GM23248 (cell line): ENCODE measurements at places on chromosomes 2 and 18. TPM values are rescaled to one million over a fixed set of nuclear protein-coding genes. Genes with fewer than 3 reads are reported as not detected.
A peak's percentile ranks its signal among the peaks of the same experiment; 100 is the strongest.

NEU2 gene
- not detected in 2 replicates for total RNA-seq

GRCh38 chr18:13265911-13266217, 47.3 kb downstream of the LDLRAD4 start:
- H3K36me3 ChIP-seq = no peaks in the 10 kb centered on the region
- H3K27ac ChIP-seq = no peak overlapping the region
- 0 out of 2 replicates have a peak, but pooled peaks cover 4% of the 10 kb centered on the region for H3K4me1 ChIP-seq
- H3K27me3 ChIP-seq = peaks cover 59% of the 10 kb centered on the region
- no peak overlapping the region for H3K4me3 ChIP-seq

DNA sequence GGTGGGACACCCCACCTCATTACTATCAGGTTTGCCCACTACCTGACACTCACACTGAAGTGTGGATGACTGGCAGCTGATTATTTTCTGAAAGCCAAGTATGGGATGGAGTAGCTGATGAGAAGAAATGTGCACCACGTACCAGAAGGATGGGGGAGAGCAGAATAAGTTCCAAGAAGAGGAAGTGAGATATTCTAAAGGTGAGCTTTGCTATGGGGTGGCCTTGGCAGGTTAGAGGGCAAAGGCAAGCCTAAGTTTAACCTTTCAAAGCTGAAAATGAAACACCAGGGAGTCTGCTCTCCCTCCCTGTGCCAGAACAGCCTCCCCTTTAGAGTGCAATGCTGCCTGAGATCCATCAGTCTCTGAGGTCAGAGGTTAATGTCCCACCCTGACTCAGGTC, 196.1 kb upstream of the OSR1 start:
- no peaks in the 10 kb centered on the region for H3K4me1 ChIP-seq
- H3K4me3 ChIP-seq = no peak overlapping the region
- no peaks in the 10 kb centered on the region for H3K36me3 ChIP-seq

HDHD2 gene
- 11.6 and 14.2 TPM in 2 replicates for total RNA-seq

SCYGR5 gene
- total RNA-seq = not detected in 2 replicates

- H3K4me3 ChIP-seq = no peak overlapping the region
- no peaks in the 10 kb centered on the region for H3K4me1 ChIP-seq
- no peak for DNase-seq
- no peaks in the 10 kb centered on the region for H3K36me3 ChIP-seq
- H3K27ac ChIP-seq = no peak overlapping the region
- H3K27me3 ChIP-seq = no peaks in the 10 kb centered on the region
Measured at GRCh38 chr2:16588565-16588964, 77.1 kb downstream of the CYRIA start.

PRSS56 gene
- not detected in 2 replicates for total RNA-seq

- peak overlapping the region; percentile 46 for H3K27ac ChIP-seq
- no peaks in the 10 kb centered on the region for H3K27me3 ChIP-seq
- DNase-seq = peak; percentile 58
- peaks cover 30% of the 10 kb centered on the region for H3K4me1 ChIP-seq
- H3K36me3 ChIP-seq = no peaks in the 10 kb centered on the region
- no peak overlapping the region for H3K4me3 ChIP-seq
Measured at GRCh38 chr2:27792759-27793158, 21.2 kb downstream of the MRPL33 start.

GRCh38 chr2:100796499-100797100, 23.3 kb upstream of the NPAS2 start:
- no peaks in the 10 kb centered on the region for H3K36me3 ChIP-seq
- no peak overlapping the region for H3K27ac ChIP-seq
- H3K4me1 ChIP-seq = no peaks in the 10 kb centered on the region
- no peak overlapping the region for H3K4me3 ChIP-seq

GAD1 gene
- 0.13 and 2.6 TPM in 2 replicates for total RNA-seq

- no peaks in the 10 kb centered on the region for H3K27me3 ChIP-seq
- H3K4me3 ChIP-seq = no peak overlapping the region
- no peak overlapping the region for H3K27ac ChIP-seq
- DNase-seq = peak; percentile 62
Measured at GRCh38 chr2:54206596-54206995, 49.4 kb downstream of the TSPYL6 start.

DNA sequence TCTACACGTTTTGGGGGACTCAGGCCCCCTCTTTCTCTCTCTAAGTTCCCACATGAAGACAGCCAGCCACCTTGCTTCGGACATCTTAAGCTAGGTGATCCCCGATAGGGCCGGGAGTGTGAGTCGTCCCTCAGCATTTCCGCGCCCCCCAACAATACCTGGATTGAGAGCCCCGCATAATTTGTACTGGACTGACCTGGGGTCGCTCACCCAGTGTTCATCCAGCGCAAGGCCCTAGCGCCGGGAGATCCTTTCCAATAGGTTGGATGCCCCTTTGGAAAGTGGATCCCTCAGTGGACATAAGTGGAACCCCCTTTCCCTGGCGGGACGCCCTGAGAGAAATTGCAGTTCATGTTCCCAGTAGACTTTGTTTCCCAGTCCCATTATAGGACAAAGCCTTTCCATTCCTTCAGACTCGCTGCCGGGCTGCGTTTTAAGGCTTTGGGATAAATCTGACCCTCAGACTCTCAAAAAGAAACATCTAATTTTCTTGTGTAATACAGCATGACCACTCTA, 77.8 kb upstream of the KCNH7 start:
- H3K27me3 ChIP-seq = no peaks in the 10 kb centered on the region
- no peaks in the 10 kb centered on the region for H3K4me1 ChIP-seq
- H3K36me3 ChIP-seq = no peaks in the 10 kb centered on the region
- DNase-seq = no peak
- H3K27ac ChIP-seq = no peak overlapping the region
- no peak overlapping the region for H3K4me3 ChIP-seq

GRCh38 chr2:205754285-205754923, 72.1 kb downstream of the NRP2 start:
- no peaks in the 10 kb centered on the region for H3K36me3 ChIP-seq
- H3K27me3 ChIP-seq = no peaks in the 10 kb centered on the region
- H3K4me1 ChIP-seq = peaks cover 26% of the 10 kb centered on the region
- H3K27ac ChIP-seq = no peak overlapping the region
- H3K4me3 ChIP-seq = no peak overlapping the region

FEV gene
- total RNA-seq = not detected in 2 replicates

ABCG8 gene
- not detected in 2 replicates for total RNA-seq

DNA sequence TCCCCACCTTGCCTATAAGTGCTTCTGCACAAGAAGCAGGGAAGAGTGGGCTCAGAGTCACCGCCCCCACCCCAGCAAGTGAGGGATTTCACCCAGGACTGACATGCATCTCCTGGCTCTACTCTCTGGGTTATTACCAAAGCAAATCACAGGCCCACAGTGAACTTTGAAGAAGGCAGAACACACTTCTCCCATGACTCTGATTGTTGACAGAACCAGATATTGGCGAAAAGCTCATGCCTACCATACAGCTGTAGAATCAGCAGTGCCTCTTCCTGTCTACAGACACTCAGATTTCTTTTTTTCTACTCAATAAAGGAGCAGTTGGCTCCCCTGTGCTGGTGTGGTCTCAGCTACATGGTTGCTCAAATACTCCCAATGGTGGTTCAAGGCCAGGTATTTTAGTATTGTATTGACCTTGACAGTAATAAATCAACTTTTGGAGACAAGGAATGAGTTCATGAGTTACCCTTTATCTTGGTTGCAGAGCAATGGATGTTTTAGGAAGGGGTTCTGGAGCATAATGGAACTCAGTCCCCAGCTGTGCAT, 512.9 kb upstream of the ID2 start:
- no peaks in the 10 kb centered on the region for H3K27me3 ChIP-seq
- H3K27ac ChIP-seq = peak overlapping the region; percentile 19
- DNase-seq = peak; percentile 12

RAX gene
- total RNA-seq = not detected in 2 replicates

DNA sequence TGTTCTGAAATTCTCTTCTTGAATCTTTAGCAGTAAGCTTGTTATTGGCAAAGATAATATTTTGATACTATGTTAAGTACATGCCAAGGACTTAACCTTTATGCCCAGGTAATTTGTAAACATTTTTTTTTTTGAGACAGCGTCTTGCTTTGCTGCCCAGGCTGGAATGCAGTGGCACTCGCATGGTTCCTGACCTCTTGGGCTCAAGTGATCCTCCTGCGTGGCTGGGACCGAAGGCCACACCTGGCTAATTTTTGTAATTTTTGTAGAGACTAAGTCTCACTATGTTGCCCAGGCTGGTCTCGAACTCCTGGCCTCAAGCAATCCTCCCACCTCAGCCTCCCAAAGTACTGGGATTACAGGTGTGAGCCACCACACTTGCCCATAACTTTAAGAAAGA, 35.7 kb upstream of the ZCCHC2 start:
- H3K27ac ChIP-seq = no peak overlapping the region
- no peak overlapping the region for H3K4me3 ChIP-seq
- no peak for DNase-seq

DNA sequence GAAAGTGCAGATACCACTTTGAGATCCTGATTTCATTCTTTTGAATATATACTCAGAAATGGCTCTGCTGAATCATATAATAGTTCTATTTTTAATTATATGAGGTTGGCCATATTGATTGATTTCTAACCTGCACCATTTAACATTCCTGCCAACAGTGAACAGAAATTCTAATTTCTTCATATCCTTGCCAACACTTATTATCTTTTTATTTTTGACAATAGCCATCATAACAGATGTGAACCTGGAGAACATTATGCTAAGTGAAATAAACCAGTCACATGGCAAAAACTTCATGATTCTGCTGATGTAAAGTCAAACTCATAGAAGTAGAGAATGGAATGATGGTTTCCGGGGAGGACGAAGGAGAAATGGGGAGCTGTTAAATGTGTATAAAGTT, 344.5 kb upstream of the CYRIA start:
- H3K27me3 ChIP-seq = no peaks in the 10 kb centered on the region
- H3K27ac ChIP-seq = no peak overlapping the region
- H3K4me3 ChIP-seq = no peak overlapping the region
- DNase-seq = no peak
- no peaks in the 10 kb centered on the region for H3K4me1 ChIP-seq
- H3K36me3 ChIP-seq = no peaks in the 10 kb centered on the region

GRCh38 chr2:196925768-196926561, 542 bp downstream of the PGAP1 start:
- peak overlapping the region; percentile 100 for H3K4me3 ChIP-seq
- H3K27ac ChIP-seq = peak overlapping the region; percentile 71
- H3K36me3 ChIP-seq = no peaks in the 10 kb centered on the region
- DNase-seq = peak; percentile 71
- peaks cover 19% of the 10 kb centered on the region for H3K4me1 ChIP-seq
